CD4-positive, alpha-beta T cell (primary cell): ENCODE measurements at places on chromosomes 12 and 14.

DNA sequence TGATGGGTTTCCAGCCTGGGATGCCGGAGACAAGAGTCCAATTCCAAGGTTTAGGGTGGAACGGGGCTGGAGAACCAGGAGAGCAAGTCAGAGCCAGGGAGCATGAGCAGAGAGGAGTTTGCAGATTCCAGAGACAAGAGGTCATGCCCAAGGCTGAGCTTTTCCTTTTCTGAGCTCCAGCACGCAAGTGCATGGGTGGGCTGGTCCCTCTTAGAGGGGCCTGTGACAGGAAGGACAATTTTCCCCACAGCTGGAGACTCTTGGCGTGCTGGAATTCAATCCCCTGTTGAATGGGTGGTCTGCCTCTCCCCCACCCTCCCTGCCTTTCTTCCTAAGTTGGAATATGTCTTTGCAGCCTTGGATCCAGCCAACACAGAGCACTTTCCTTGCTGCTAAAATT, 431.9 kb downstream of the BCL11B start:
- H3K27ac ChIP-seq: no peak overlapping the region
- no peaks in the 10 kb centered on the region for H3K27me3 ChIP-seq
- no peak for DNase-seq
- H3K4me3 ChIP-seq: no peak overlapping the region
- H3K36me3 ChIP-seq: no peaks in the 10 kb centered on the region

GRCh38 chr14:95941897-95942296, 65.3 kb downstream of the TUNAR start:
- H3K4me3 ChIP-seq: no peak overlapping the region
- peaks cover 7% of the 10 kb centered on the region for H3K27me3 ChIP-seq
- H3K36me3 ChIP-seq: no peaks in the 10 kb centered on the region
- DNase-seq: no peak

DNA sequence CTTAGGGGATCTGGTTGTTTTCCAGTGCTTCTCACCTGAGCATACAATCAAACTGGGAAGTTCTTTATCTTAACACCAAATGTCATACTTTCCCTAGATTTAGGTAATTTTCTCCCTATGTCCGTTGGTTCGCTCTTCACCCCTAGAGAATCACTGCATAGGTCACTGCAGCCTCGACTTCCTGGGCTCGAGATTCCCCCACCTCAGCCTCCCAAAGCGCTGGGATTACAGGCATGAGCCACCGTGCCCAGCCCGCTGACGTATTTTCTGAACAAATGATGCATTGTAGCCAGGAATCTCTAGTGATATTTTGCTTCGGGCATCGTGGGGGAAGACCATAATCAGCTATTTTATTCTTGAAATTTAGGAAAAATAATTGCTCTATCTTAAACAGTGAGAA, 1.1 kb upstream of the RPL41 start:
- no peaks in the 10 kb centered on the region for H3K27me3 ChIP-seq
- no peak for DNase-seq
- H3K27ac ChIP-seq: peak overlapping the region; percentile 90
- H3K4me3 ChIP-seq: peak overlapping the region; percentile 73
- H3K36me3 ChIP-seq: peaks cover 36% of the 10 kb centered on the region

DNA sequence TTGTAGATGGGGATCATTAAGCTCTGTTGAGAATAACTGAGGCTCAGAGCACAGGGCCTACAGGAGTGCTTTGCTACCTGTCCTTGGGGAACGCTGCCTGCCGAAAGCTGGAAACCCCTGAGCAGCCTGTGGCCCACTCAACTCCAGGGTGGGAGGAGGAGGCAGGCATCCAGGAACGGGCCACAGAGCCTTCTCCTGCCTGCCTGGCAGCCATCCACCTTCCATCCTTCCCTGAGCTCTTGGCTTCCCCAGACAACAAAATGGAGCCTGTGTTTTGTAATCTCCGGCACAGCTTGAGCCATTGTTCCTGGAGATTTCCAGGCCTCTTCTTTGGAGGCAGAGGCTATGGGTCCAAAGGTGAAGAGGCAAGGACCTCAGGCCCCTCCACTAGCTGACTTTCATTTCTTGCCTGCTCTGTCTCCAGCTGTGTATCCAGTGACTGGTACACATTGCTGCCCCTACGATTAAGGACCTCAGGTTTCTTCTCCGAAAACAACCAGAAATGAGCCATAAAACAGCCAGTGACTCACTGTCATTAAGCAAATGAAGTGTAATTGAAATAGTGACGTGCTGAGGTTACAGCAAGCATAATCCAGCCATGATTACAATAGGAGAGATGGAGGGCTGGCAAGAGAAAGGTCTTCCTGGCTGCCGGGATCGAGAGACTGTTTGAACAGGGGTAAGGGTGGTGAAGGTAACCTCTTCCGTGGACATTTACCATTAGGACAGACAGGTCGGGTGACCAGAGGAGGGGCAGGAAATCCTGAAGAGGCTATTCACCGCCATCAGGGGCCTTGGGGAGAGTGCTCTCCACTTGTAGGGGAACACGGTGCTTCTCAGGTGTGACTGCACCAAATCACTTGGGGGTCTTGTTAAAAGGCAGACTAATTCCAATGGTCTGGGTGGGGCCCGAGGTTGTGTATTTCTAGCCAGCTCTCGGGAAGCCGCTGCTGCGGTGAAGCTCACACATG, 56.3 kb upstream of the KCNA5 start:
- no peak overlapping the region for H3K4me3 ChIP-seq
- no peaks in the 10 kb centered on the region for H3K4me1 ChIP-seq
- no peaks in the 10 kb centered on the region for H3K27me3 ChIP-seq
- H3K27ac ChIP-seq: no peak overlapping the region
- DNase-seq: no peak

DNA sequence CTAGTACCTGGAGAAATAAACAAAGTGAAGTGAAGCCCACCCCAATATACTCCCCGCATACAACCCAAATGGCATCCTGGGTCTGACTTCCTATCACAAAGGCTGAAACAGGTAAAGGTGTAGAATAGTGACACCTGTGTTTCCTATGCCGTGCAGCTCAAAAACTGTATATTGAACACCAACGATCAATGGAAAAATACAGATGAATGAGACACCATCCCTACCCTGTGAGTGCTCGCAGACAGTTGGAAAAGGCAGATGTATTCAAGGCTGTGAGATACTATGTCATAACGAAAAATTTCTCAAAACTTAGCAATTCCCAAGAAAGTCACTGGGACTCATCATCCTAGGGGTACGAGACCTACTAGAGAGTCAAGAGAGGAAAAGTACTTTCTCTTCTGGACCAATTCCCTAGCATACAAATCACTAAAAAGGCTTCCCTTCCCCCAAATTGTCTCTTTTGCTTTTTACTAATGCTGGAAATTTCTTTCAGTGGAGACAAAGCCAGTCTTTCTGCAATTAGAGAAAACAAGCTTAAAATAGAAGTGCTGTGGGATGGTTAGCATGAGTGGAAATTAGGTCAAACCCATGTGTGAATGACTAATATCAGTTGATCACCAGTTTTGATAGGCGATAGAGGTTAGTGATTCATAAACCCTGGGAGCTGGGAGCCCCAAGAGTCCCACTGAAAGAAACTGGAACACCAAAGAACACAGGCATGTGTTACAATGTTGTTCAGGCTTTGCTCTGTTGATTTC, 249.7 kb downstream of the SPTSSA start:
- DNase-seq: no peak
- H3K27ac ChIP-seq: no peak overlapping the region
- H3K27me3 ChIP-seq: no peaks in the 10 kb centered on the region

DNA sequence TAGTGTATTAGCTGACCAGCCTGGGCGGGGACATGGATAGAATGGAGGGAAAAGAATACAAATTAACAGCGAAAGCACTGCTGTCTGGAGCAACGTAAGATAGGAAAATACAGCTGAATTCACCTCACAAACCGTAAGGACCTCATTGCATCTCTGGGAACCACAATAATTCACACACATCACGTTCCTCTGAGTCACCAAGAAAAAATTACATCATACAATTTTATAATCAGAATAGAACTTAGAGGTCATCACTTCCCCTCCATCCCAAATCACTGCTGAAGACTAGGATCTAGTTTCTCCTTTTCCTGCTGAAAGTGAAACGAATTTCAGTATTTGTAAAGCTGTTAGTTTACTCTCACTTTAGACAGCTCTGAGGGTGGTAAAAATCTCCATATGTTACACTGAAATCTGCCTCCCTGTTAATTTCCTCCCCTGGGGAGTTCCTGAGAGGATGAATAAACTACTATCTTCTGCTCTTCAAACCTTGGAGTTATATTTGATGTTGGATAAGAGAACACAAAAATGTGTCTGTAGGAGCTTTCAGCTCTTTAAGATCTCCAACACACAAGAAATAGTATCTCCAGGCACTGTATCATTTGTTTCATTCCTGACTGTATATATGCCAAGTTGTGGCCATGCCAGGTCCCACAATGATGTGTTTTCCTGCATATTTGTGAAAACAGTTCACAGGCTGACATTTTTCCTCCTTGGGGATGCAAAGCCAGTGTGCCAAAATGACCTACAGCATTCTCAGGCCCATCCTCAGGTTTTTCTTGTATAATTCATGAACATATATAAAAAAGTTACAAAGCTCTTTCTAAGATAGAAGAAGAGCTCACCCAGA, 63.8 kb upstream of the SSTR1 start:
- H3K36me3 ChIP-seq: no peaks in the 10 kb centered on the region
- H3K4me3 ChIP-seq: no peak overlapping the region
- H3K27me3 ChIP-seq: no peaks in the 10 kb centered on the region
- H3K27ac ChIP-seq: no peak overlapping the region
- no peaks in the 10 kb centered on the region for H3K4me1 ChIP-seq

DNA sequence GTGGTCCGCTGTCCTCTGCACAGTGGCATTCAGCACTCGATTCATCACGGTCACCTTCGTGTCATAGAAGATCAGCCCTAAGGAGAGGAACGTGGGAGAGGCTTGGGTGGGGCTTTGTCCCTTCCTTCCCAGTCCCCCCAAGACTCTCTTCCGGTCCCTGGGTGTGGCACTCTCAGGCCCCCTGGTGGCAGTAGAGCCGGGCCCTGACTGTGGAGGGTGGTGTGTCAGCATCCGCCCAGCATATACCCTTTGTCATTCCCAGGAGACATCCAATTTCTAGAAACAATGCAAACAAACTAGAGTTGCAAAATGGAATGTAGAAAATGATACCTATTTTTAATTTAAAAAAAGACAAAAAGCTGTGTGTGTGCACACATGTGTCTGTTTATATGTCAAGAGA, 45.0 kb downstream of the TRAFD1 start:
- H3K27me3 ChIP-seq: no peaks in the 10 kb centered on the region
- no peak overlapping the region for H3K4me3 ChIP-seq
- DNase-seq: no peak
- H3K4me1 ChIP-seq: no peaks in the 10 kb centered on the region
- H3K27ac ChIP-seq: no peak overlapping the region
- H3K36me3 ChIP-seq: peaks cover 30% of the 10 kb centered on the region

DNA sequence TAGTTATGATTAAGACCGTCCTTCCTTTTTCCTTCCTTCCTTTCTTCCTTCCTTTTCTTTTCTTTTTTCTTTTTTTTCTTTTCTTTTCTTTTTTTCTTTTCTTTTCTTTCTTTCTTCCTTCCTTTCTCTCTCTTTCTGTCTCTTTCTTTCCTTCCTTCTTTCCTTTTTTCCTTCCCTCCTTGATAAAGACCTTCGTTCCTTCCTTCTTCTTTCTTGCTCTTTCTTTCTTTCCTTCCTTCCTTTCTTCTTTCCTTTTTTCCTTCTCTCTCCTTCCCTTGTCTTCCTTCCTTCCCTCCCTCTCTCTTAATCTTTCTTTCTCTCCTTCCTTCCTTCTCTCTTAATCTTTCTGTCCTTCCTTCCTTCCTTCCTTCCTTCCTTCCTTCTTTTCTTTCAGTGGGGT, 130.9 kb downstream of the PAPOLA start:
- DNase-seq: no peak
- H3K27ac ChIP-seq: no peak overlapping the region
- H3K4me1 ChIP-seq: no peaks in the 10 kb centered on the region
- H3K4me3 ChIP-seq: no peak overlapping the region
- no peaks in the 10 kb centered on the region for H3K36me3 ChIP-seq

DNA sequence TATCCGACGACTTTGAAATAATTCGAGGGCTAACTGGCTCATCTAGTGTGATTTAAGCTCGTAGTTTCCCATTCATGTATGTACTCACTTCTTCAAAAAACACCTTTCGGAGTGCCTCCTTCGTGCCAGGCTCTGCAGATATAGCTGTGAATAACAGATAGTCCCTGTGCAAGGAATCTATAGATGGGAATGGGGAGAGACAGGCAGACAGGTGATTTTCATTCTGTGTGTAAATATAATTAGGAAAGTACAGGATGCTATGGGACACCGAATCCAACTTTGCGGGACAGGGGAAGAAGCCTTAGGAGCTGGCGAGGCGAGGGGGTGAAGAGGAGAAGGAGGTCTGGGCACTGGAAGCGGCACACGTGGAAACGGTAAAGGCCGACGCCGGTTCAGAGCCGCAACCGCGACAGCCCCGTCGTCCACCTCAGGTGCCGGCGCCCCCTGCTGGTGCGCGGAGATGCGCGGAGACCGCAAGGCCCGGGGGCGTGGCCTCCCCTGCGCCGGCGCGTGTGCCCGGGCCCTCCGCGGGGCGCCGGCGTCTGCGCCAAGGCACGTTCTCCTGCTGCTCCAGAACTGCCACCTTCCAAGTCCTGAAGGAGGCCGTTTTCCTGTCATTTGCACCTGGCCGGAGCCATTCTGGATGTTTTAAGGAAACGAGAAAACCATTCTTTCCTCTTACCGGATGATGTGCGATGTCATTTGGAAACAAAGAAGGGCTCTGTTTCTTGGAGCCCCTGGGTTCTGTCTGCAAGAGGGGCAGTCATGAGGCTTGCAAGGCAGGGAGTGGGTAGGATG, 18.0 kb upstream of the CACNA1C start:
- peaks cover 11% of the 10 kb centered on the region for H3K4me1 ChIP-seq
- H3K27ac ChIP-seq: no peak overlapping the region
- H3K27me3 ChIP-seq: peaks cover 26% of the 10 kb centered on the region
- H3K4me3 ChIP-seq: peak overlapping the region; percentile 47
- H3K36me3 ChIP-seq: no peaks in the 10 kb centered on the region

- no peak for DNase-seq
- H3K27ac ChIP-seq: no peak overlapping the region
- H3K4me1 ChIP-seq: no peaks in the 10 kb centered on the region
- H3K36me3 ChIP-seq: no peaks in the 10 kb centered on the region
- peaks cover 15% of the 10 kb centered on the region for H3K27me3 ChIP-seq
- peak overlapping the region; percentile 15 for H3K4me3 ChIP-seq
These were observed 8.7 kb upstream of the FGD4 start for GRCh38 chr12:32390572-32391219.

GRCh38 chr12:57732726-57733593, 5.6 kb downstream of the AGAP2 start:
- H3K36me3 ChIP-seq: peaks cover 93% of the 10 kb centered on the region
- DNase-seq: no peak
- H3K4me3 ChIP-seq: no peak overlapping the region
- no peak overlapping the region for H3K27ac ChIP-seq
- H3K4me1 ChIP-seq: peaks cover 13% of the 10 kb centered on the region

DNA sequence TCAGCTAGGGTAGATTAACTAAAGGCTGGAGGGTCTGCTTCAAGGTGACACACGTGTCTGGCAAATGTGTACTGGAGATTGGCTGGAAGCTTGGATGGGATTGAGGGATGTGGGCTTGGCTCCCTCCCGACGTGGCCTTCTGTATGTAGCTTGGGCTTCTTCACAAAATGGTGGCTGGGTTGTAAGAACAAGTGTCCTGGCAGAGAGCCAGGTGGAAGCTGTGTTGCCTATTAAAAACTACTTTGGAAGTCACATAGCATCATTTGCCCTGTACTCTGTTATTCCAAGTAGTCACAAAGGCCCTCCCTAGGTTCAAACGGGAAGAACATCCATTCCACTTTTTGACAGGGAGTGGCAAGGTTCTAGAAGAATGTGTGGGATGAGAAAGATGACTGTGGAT, 174.1 kb upstream of the PRICKLE1 start:
- no peaks in the 10 kb centered on the region for H3K27me3 ChIP-seq
- H3K4me3 ChIP-seq: no peak overlapping the region
- H3K4me1 ChIP-seq: no peaks in the 10 kb centered on the region
- no peaks in the 10 kb centered on the region for H3K36me3 ChIP-seq
